Activated CD4-positive, CD25-positive, alpha-beta regulatory T cell (primary cell): ENCODE measurements at places on chromosomes 5 and 9.

- DNase-seq, result no peak
These were observed 54.5 kb downstream of the ADAM19 start for GRCh38 chr5:157520911-157521703.

GRCh38 chr9:113042884-113043657, 13.5 kb downstream of the ZFP37 start:
- no peak for DNase-seq

DNA sequence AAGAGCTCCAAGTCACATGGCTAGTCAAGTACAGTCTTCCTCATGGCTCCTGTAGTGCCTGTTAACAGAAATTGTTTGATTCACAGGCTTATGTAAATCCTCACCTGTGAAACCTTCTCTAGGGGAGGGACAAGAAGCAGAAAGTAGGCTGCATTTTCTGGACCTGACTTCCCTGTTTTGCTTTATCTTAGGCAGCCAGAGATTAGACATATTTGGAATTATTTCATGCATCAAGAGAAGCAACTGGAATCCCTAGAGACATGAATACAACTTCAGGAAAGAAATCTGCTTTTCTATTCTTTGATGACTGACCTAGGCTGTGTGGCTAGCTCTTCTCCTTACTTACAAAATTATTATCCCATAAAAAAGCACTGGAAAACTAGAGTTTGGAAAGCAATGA, 52.3 kb downstream of the CAST start:
- no peak for DNase-seq

- no peak for DNase-seq
These were observed 82.0 kb downstream of the SIL1 start for GRCh38 chr5:139116100-139116655.

GRCh38 chr5:68458416-68459021, 243.0 kb downstream of the PIK3R1 start:
- no peak for DNase-seq

DNA sequence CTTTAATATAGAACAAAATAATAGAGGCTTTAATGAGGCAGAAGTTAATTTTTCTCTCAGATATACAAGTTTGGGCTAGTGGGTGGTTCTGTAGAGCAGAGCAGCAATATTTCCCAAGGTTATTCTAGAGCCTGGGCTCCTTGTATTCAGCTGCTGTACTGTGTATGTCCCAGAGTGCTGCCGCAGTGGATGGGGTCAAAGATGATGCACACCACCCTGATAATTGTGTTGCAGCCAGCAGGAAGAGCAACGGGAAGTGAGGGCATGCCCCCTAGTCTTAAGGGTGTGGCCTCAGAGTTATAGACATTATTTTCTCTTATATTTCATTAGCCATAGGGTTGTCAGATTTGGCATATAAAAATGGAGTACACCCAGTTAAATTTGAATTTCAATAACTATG, 23.9 kb upstream of the KIF4B start:
- no peak for DNase-seq

DNA sequence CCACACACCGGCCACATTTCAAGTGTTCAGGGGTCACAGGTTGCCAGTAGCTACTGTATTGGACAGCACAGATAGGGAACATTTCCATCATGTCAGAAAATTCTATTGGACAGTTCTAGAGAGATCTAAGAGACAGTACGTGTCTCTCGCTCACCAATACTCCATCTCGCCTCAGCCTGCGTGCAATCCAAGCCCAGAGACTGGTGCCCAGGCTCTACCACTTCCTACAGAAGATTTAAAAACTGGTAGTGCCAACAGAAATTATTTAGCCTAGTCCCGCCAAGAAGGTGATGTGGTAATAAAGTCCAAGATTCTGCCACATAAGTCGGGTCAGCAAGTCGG, 390 bp upstream of the SNX2 start:
- no peak for DNase-seq

DNA sequence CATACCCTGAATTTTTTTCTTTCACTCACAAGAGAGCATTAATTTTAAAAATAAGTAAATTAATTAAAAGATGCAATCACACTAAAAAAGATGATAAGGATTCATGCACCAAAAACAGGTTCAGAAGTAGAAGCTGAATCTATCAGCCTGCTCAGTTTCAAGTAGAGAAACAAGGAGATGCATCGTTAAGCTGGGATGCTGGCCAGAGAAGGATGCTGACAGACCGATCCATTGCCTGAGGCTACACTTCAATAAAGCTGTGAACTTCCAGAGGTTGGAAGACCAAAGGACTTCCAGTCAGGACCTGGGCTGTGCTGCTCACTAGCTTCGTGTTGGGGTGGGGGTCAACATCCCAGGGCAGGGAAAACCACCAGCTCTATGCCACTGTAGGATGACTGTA, 457.7 kb downstream of the EFNA5 start:
- no peak for DNase-seq

DNA sequence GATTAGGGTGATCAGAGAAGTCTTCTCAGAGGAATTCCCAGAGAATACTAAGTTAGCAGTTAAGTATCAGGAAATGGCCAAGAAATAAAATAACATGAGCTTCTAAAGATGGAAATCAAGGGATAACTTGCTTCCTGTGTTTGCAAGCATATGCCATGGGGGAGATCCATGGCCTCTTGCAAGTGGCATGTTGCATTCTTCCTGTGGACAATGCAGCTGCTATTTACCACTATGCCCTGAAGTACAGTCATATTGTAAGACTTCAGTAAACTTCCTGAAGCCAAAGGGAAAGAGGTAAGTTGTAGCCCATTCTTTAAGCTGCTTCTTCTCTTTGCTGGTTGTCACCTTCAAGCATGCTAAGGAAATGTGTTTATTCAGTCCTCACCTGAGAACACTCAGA, 154.7 kb upstream of the RUSC2 start:
- no peak for DNase-seq

DNA sequence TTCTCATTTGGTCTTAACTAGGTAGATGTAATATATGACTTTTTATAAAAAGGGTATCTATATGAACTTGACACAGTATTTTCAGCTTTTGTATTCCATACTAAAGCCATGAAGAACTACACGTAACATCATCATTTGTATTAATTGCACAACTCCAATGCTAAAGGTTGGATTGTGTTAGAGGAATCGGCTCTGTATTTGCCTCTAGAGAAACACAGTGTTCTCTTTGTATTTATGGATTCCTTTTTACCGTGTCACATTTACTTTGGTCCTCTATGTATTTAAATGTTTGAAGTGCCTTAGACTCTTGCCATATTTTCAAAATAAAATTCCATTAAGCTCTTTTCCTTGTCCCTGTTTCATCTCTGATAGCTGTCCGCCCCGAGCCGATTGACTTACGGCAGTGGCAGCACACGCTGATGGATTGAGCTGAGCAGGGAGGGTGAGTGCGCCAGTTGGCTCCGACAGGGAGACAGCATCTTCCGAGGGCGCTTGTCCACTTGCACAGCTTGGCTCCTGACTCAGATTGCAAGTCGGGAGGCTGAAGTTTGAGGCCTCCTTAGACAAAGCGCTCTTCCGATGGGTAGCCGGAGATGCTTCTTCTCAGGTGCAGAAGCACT, 95.6 kb upstream of the DMRT1 start:
- DNase-seq, result no peak

DNA sequence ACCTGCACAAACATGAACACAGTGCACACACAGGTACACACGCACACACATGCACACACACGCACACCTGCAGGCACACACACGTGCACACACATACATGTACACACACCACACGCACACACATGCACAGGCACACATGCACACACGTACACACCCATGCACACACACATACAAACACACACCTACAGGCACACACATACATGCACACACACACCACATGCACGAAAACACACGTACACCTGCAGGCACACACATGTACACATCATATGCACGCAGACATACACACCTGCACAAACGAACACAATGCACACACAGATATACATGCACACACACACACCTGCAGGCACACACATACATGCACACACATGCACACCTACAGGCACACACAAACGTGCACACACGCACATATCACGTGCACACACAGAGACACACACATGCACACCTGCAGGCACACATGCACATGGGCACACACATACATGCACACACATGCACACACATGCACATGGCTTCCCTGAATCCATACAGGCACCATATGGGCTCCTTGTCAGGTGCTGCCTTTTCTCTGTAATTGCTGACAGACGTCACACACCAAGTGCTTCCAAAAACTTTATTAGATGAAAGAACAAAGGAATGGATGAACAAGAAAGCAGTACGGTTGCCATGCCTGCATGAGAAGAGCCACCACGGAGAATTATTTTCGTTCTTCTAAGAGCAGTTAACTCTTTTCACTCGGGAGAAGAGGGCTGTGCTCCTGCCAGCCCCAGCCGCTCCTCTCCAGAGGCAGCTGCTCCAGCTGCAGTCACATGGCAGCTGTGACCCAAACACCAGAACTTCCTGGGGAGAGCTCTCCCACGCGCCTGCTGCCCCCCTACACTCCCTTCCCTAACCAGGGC, 57.2 kb downstream of the EXD3 start:
- DNase-seq, result no peak

DNA sequence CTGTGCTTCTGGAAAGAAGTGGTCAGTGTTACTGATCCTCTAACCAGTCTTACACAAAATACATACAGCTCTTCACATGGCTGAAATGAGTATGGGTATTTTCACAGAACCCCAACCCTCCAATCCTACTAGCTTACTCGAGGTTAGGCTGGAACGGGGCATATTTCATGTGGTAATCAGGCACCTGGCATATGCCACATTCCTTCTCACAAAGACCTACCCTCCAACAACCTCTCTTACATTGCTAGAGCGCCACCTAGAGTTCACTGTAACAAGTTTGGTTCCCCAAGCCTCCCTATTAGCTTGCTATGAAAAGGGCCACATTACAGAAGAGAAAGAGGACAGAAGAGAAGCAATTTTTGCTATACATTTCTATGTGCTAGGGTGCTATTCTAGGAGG, 597.3 kb downstream of the PRELID2 start:
- DNase-seq, result no peak

DNA sequence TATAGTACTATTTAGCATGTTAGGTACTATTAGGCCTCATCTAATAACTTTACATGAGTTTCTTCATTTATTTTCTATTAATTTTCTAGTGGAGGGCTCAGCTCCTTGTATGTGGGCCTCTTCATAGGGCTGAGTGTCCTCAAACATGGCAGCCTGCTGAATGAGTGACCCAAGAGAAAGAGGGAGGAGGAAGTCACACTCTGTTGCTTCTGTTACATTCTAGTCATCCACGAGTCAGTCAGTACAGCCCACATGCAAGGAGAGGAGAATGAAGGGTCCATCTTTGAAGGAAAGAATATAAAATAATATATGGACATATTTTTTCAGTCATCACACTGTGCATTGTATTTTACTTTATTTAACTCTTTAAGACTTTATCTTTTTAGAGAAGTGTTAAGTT, 66.6 kb upstream of the NR3C1 start:
- no peak for DNase-seq

DNA sequence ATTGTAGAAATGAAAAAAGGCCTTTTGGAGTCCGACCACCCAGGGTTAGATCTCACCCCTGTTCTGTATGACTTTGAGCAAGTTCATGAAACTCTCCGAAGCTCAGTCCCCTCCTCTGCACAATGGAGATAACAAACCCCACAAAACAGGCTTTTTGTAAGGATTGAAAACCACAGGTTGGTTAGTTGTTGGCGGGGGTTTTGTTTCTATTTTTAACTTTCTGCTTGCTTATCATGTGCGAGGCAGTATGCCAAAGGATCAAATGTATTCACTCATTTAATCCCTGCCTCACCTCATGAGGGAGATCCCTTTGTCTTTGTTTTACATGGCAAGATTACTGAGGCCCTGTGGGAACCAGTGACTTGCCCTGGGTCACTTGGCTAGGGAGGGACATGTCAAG, 539.1 kb downstream of the CDK5RAP2 start:
- DNase-seq, result no peak

DNA sequence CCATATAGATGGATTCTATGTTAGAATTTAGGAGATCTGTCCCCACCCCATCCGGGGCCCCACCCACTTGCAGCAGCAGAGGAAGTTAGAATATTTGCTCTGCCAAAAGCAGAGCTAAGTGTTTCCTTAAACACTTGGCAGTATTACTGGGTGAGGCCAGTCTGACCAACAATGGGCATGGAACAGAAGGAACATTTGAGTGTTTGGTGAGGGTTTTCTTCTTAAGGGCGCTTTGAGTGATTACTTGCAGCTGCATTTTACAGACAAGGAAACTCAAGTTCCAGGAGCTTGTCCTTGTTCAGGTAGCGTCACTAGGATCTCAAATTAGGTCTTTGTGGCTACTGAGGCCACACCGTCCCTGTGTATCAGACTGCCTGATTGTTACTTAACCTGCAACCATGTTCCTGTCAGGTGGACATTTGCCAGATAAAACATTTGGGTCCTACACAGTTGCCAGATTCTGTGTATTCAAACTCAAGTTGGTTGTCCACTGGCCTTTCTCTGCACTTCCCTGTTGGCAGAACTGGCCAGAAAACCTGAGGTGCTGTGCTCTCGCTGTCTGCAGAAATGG, 59.3 kb downstream of the SLC46A2 start:
- no peak for DNase-seq

GRCh38 chr9:133515615-133516255, 9.0 kb downstream of the MYMK start:
- no peak for DNase-seq

DNA sequence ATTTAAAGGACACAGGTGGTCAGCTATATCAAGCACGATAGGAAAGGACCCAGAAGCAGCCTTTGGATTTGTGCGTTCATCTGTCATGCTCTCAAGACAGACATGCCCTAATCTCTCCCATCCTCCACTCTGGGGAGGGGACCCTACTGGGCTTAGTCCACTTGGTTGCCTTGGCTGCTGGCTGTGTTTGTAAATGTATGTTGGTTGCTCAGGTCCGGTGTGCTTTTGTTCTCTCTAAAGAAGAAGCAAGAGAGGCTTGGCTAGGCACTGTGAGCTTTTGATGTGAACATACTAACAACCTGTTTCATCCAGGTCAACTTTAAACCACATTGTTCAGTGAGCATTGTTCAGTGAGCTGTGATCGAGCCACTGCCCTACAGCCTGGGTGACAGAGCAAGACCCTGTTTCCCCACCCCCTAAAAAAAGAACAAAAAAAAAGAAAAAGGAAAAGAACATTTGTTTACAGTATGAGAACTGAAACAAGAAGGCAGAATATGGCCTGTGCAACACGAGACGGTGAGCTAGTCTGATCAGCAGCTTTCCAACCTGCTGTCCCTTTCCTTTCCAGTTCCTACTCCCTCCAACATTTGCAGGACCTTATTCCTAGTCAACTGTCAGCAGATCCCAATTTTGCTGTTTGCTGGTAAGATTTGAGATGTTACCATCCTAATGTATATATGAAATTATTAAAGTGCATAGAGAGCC, 228.3 kb downstream of the ARHGAP26 start:
- DNase-seq, result no peak

DNA sequence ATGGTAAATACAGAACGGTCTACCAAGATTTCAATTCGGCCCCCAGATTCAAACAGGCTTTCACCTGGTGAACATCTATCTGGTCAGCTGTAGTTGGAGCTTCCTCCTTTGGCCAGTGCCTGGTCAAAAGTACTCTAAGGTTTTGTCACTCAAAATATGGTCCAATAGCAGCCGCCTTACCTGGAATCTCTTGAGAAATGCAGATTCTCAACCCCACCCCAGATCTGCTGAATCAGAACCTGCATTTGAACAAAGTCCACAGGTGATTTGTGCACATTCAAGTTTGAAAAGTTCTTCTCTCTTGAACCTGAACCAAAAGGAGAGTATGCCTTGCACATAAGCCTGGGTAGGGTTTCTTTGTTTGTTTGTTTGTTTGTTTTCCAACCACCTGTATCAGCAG, 17.6 kb upstream of the WHRN start:
- no peak for DNase-seq

GRCh38 chr9:121757281-121757585, 105.8 kb downstream of the DAB2IP start:
- DNase-seq, result no peak
